Left lung (tissue), 14 donors: ENCODE measurements at places on chromosomes 2 and 18. TPM values are rescaled to one million over a fixed set of nuclear protein-coding genes. Genes with fewer than 3 reads are reported as not detected.

- DNase-seq: no peak
These were observed 91.8 kb downstream of the HRH4 start for GRCh38 chr18:24552218-24552617.

Gene NPC1
- polyA plus RNA-seq: 23.9 TPM

Gene POTEJ
- polyA plus RNA-seq: 0.13 TPM

GRCh38 chr2:41495050-41495449 lies 552.8 kb upstream of the PKDCC start:
- no peak for DNase-seq

Gene CELF4
- 7.4 TPM for polyA plus RNA-seq

Gene PLCL1
- 12.1 TPM for polyA plus RNA-seq

DNA sequence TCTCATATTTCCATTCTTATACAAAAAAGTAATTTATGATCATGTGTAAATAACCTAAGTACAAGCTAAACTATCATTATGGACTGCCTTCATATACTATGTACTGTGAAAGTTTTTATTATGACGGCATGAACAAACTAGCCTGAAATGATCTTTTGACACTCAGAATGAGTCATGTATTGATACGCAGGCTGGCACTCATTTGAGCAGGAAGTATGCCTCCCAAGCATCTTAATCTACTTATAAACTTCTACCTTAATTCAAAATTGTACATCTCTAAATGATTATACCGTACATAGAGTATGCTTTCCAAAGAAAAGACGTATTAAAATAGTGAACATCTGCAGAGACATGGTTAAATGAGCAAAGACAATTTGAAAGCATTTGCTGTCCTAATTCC lies 207.1 kb upstream of the SPOPL start:
- DNase-seq: no peak
